K562 (cell line): ENCODE measurements at places on chromosomes 7 and 10. TPM values are rescaled to one million over a fixed set of nuclear protein-coding genes. Genes with fewer than 3 reads are reported as not detected.

Gene HYAL4
- not detected in 2 replicates for polyA plus RNA-seq

Gene GIMAP7
- polyA plus RNA-seq = not detected in 2 replicates

Gene OR13A1
- polyA plus RNA-seq = 0.04 TPM in 1 of 2 replicates, not detected in the other

Gene ZNF365
- polyA plus RNA-seq = not detected in 2 replicates

Gene WASL
- 6.6 and 8.1 TPM in 2 replicates for polyA plus RNA-seq

Gene SPDYE2B
- polyA plus RNA-seq = not detected in 2 replicates

Gene SLC13A1
- polyA plus RNA-seq = not detected in 2 replicates

Gene ZNF117
- polyA plus RNA-seq = 12.8 and 14.1 TPM in 2 replicates

Gene GBX1
- polyA plus RNA-seq = not detected in 2 replicates

Gene TAS2R3
- polyA plus RNA-seq = 0.54 TPM in 1 of 2 replicates, not detected in the other

Gene MET
- 0.47 and 0.90 TPM in 2 replicates for polyA plus RNA-seq

Gene C7orf57
- polyA plus RNA-seq = not detected in 2 replicates

Gene LBX1
- polyA plus RNA-seq = not detected in 2 replicates

Gene PRSS37
- not detected in 2 replicates for polyA plus RNA-seq

Gene ARMC3
- polyA plus RNA-seq = 0.22 and 1.1 TPM in 2 replicates

Gene GPC2
- 7.2 and 7.7 TPM in 2 replicates for polyA plus RNA-seq
